ENCODE measurements at places on chromosomes 11 and 22.

DNA sequence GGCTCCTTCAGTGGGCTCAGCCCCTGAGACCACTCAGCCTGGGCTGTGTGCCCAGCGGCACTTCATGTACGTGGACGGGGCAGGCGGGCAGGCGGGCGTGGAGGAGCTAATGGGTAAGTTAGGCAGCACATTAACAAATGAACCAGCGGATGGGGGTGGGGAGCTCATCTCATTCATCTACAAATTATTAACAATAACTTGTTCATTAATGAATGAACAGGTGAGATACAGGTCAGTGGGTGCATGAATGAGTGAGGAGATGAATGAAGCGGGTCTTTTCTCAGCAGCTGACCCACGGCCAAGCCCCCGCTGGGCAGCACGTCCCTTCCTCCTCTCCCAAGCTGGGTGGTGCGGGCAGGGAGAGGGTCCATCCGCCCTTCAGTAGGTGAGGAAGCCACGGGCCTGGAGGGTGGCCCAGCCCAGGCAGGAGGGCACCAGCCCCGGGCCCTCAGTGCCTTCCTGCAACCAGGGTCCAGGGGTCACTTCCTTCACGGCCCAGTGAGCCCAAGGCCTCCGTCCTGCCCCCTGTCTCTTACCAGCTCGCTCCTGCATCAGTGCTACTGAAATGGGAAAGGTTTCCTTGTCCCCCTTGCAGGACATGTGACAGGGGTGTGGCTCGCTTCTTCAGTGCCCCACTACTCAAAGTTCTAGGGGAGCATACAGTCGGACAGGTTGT is 60.5 kb upstream of the KCNQ1OT1 start:
- no peak for DNase-seq

- DNase-seq: no peak
These were observed 128.0 kb upstream of the ANO1 start for GRCh38 chr11:69950120-69950519.

DNA sequence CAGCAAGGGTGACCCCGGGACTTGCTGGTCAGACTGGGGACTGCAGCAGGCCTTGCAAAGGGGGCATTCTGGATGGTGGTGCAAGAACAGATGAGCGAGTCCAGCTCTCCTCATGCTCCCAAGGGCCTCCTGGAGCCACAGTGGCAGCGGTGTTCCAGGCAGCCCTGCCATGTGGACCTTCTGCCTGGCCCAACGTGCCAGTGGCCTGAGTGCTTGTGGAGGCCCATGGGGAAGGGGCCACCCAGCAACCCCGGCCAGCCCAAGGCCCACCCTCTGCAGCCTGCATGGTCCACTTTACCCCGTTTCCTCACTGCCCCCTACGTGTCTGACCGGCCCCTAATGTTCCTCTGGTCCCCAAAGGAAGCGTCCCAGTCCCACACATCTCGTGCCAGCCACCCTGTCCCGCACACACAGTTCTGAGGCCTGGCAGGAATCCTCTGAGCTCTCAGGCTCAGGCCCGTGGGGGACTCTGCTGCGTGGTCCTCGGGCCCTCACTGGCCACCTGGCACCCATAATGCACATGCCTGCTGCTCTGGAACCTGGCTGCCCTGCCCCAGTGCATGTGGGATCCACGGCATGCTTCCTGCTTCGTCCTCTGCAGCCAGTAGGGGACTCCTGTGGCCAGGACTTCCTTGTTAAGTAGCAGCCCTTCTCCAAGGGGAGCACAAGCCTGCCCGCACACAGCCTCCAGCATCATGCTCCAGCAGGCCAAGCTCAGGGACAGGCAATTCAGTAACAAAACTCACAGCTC is 85.5 kb downstream of the DGCR2 start:
- no peak for DNase-seq

DNA sequence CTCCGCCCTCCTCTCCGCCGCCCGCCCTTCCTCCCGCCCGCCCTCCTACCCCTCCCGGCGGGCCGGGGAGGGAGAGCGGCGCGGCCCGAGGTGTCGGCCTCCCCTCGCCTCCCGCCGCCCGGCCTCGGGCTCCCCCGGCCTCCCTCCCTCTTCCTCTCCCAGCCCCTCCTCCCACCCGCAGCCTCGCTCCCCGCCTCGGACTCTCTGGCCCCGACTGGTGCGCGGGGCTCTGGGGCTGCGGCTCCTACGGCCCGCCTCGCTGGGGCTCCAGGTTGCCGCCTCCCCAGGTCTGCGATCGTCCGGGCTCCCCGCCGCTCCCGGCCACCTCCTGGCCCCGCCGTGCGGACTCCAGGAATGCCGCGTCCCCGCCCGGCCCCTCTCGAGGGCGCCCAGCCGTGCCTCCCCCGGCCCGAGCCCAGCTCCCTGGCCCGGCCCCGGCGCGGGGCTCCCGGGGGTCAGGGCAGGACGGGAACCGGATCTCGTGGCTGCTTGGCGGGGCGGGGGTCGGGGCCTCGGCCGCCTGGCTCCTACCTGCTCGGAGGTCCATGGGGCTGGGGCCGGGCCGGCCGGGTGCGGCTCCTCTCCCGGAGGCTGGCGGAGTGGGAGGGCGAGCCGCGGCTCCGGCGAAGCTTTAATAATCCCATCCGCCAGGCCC is at the start of gene CLCF1:
CLCF1 (minus strand) TSS at position 606 of the 655 bp plus-strand sequence; CDS start at position 547, 59 bp downstream.
- no peak for DNase-seq

DNA sequence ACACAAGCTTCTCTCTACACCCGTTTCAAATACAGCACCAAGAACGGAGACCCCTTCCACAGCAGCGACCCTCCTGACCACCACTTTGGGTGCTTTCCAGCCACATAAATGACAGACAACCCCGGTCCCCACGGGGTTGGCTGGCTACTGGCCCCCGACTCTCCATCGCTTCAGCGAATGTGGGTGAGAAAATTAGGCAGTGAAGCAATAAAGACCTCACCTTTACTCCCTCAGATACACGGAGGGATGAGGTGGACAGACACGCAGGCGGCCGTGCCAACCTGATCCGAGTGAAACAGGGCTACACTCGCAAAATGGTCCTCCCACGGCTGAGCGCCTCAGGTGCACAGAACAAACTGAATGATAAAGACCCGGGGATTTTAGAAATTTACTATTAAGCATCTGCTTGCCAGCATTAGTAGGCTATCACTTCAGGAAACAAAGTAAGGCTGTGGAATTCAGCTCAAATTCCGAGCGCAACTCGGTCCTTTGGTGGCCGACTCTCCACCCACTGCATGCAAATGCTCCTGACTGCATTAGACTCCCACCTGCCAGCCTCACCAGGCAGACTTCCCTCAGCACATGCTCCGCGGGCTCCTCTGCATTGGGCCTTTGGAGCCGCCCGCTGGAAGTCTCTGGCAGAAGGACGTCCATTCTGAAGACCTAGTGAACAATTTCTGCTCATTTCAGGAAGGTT is 12.8 kb upstream of the EFCAB6 start:
- no peak for DNase-seq

GRCh38 chr11:12066056-12066798 is 44.2 kb upstream of the MICAL2 start:
- no peak for DNase-seq

- DNase-seq: peak; percentile 12
These were observed 6.0 kb upstream of the ACR start for GRCh38 chr22:50731811-50732624.

- peak; percentile 84 for DNase-seq
These were observed 38.4 kb upstream of the CWF19L2 start for GRCh38 chr11:107496011-107496410.

- no peak for DNase-seq
These were observed 69.0 kb downstream of the UBASH3B start for GRCh38 chr11:122724520-122724919.

DNA sequence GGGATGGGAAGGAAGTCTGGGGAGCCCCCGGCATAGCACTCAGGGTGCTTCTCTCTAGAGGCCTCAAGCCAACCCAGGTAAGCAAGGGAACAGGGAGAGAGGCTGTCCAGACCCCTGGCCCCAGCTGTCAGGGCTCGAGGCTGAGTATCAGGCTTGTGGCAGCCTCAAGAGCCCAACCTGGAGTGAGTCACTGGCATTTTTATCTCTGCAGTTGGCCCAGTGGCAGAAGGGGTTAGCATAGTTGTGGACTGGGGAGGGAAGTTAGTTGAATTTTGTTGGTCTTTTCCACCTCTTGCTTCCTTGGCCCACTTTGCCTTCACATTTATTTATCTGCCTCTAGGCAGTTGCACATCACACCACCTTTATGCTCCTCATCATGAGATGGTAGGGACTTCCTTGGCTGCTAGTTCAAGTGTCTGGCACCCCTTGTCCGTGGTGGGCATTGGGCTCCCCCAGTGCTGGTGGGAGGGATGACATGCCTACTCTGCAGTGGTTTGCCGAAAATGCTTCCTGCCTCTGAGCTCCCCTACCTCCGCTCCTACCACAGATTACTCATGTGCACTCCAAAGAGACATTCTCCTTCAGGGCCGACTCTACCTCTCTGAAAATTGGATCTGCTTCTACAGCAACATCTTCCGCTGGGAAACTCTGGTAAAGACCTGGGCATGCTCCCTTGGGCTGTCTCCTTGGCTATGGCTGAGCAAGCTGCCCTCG is 60.1 kb downstream of the SCN3B start:
- no peak for DNase-seq

GRCh38 chr11:95680169-95680929 is 109.2 kb downstream of the FAM76B start:
- peak; percentile 82 for DNase-seq

GRCh38 chr11:253160-253885 is 16.5 kb downstream of the PSMD13 start:
- no peak for DNase-seq

GRCh38 chr11:359181-359714 is 10.1 kb upstream of the B4GALNT4 start:
- no peak for DNase-seq

DNA sequence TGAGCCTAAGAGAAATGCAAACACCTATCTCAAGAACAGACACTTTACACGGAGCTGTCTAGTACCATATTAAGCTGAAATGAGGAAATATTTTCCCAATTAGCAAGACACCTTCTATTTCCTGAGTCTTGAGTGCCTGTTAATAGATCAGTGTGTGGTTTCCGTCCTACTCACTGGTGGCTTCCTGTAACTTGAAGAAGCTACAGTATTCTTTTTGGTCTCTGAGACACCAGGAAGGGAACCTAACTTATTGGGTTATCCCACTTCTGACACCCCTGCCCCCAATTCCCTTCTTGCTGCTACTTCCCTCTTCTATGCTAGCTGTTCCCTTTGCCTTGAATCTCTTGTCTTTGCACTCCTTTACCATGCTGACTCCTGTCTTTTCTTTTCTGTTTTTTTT is 92.7 kb downstream of the FDX1 start:
- DNase-seq: no peak

DNA sequence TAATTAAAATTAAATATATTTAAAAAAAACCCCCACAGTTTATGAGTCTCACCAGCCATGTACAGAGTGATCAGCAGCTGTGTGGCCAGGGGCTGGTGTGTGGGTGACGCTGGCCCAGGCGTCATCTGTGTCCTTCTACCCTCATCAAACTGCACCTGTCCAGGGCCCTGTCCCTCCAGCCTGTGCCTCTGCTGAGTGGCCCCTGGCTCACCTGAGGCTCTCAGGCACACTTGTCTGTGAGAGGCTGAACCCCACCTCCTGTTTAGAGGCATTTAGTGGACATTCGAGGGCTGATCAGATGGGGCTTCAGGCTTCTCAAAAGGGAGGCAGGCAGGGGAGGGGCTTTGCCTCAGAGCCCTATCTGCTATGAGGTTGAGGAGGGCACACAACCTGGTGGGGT is 29.9 kb upstream of the SMIM38 start:
- DNase-seq: no peak

DNA sequence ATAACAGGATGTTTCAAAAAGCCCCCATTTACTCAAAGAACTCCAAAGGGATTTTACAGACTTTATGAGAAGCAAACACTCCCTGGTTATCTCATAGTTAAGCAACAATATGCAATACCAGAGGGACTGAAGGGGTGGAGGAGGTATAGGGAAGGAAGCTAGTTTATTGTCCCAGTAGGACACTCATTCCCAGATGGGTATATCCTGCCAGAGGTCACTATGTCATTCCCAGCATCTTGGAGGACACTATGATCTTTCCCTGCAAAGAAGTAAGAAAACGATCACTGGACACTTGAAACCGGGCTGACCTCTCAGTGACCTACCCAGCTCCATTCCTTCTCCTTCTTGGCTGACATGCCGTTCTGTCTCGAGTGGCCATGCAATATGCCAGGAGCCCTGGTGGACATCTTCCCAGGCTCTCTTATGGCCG is 114.5 kb downstream of the NAT10 start:
- DNase-seq: no peak

- no peak for DNase-seq
These were observed 111.8 kb downstream of the CTTN start for GRCh38 chr11:70510106-70510505.

DNA sequence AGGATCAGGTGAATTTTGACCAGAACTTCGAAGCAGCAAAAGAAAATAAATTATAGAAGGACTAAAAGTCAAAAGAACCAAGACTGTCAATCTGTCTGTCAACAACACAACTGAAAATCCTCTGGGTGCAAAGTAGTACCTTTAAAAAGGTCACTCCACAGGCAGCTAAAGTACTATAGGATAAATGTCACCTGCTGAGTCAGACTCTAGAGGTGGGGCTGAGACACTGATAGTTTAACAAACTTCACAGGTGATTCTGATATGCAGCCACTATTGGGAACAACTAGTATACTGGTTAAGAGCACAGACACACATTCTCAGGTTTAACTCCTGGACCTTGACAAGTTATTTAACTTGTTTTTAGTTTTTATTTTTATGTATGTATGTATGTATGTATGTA is 107.3 kb downstream of the FCHSD2 start:
- DNase-seq: no peak

- no peak for DNase-seq
These were observed 18.3 kb downstream of the CYTH4 start for GRCh38 chr22:37300551-37301017.

All from fibroblast of the conjunctiva (primary cell).